ENCODE measurements at places on chromosomes 7 and 10.

DNA sequence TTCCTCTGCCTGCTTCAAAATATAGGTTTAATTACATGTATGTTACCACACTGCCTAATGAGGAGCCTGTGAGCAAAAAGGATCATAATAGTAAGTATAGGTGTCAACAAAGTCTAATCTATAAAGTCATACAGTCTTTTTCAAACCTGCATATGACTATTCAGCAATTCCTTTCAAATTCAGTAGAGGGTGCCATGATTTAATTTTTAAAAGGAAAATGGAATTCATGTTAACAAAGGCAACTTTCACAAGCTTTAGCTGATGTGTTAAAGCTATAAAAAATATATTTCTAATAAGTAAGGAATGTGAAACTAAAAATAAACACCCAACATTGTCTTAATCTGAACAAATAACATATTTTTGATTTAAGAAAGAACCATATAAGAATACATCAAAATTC lies 52.1 kb downstream of the MPP7 start:
- no peak for DNase-seq

DNA sequence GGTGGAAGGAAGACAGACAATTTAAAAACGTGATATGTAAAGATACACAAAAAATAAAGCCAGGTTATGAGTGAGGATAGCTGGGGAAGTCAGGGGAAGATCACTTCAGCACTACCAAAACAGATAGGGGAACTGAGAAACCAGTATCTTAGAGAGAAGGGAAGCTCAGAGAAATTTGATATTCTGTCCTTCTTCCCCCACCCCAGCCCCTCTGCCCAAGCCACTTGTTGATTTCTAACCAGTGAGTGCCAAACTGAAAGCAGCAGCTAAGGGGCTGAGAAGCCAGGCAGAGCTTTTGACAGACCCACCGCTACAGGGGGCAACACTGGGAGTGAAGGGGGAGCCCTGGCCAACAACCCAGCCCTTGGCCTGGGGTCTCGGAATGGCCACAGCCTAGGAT lies 9.1 kb upstream of the SLC29A3 start:
- no peak for DNase-seq

DNA sequence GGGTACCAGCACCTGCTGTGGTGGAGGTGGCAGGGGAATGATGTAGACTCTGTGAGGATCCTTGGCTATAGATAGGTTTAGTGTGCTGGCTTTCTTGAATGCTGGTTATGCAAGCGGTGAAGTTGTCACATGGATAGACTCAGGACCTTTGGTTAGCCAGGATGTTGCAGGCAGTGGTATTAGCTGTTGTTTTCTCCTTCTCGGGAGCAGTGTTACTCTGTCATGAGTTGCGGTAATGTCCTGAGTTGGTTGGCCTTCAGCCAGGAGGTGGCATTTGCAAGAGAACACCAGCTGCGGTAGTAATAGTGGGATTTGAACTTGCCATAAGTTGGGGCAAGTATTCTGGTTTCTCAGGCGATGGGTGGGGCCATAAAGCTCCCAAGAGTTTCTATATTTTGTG lies 10.8 kb downstream of the AGK start:
- no peak for DNase-seq

- DNase-seq, result no peak
Observed at GRCh38 chr10:76291175-76291574, 859.8 kb downstream of the LRMDA start.

DNA sequence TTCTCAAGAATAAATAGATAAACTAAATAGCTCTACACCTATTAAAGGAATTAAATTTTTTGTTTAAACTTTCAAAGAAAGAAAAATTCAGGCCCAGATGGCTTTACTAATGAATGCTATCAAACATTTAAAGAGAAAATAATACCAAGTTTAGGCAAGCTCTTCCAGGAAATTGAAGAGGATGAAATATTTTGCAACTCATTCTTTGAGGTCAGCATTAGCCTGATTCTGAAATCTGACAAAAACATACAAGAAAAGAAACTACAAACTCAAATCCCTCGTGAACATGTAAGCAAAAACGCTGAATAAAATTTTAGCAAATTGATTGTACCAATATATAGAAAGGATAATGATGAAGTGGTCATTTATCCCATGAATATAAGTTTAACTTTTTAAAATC lies 93.4 kb downstream of the RTKN2 start:
- DNase-seq, result no peak

DNA sequence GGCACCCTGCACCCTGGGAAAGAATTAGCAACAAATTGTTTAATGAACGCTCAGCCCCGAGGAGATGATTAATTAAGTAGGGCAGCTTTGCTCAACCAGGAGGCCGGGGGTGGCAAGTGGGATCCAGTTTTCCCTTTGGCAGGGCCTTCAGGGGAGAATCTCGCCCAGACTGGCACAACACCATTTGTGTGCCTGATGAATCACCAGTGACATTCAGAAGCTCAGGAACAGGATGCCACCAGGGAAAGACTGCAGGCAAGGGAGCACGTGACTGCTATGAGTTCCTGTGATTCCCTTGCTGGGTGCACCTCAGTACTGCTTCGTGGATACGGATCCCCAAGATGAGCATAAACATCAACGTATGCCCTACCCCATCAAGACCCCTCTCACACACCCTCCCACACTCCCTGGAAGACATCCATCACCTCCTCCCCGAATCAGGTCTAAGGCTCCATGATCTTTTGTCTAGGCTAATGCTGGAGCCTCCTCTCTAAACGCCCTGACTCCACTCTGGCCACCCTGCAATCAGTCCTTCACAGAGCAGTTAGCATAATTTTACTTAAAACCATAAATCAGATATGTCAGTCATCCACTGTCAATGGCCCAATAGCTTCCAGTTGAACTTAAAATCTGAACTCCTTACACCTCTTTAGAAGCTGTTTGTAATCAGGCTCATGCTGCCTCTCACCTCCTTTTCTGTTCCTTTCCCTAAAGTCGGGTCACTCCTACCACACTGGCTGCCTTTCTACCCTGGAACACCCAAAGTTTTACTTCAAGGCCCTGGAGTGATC lies 109.2 kb upstream of the AGK start:
- DNase-seq, result no peak

- DNase-seq, result no peak
Observed at GRCh38 chr10:60564475-60564874, 174.8 kb upstream of the ANK3 start.

DNA sequence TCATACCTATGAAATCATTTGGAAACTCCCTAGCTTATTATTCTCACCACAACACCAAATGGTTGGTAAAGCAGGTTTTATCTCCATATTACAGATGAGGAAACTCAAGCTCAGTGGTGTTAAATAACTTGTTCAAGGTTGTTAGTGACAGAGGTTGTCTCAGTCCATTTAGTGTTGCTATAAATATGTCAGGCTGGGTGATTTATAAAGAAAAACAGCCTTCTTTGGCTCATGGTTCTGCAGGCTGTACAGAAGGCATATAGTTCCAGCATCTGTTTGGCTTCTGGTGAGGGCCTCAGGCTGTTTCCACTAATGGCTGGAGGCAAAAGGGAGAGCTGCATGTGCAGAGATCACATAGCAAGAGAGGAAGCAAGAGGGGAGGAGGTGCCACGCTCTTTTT lies 96.6 kb downstream of the ZNF438 start:
- no peak for DNase-seq

DNA sequence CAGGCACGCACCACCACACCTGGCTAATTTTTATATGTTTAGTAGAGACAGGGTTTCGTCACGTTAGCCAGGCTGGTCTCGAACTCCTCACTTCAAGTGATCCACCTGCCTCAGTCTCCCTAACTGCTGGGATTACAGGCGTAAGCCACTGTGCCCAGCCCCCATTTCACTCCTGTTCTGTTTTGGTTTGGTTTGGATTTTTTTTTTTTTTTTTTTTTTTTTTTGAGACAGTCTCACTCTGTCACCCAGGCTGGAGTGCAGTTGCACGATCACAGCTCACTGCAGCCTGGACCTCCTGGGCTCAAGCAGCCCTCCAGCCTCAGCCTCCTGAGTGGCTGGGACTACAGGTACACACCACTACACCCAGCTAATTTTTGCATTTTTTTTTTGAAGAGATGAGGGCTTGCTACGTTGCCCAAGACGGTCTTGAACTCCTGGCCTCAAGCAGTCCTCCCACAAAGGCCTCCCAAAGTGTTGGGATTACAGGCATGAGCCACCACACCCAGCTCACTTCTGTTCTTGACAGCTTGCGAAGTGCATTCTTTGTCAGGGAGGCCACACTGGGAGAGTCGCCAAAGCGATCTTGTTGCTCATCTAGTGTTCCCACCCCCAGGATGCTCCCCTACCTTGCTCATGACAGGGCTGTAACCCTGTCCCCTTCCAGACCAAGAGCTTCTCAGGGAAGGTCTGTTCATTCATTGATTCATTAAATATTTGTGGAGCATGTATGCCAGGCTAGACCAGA lies 229.1 kb downstream of the CUX1 start:
- no peak for DNase-seq

- no peak for DNase-seq
Observed at GRCh38 chr10:126117196-126117595, 220.8 kb downstream of the FANK1 start.

- DNase-seq, result no peak
Observed at GRCh38 chr10:34985823-34986222, 104.3 kb downstream of the CUL2 start.

- no peak for DNase-seq
Observed at GRCh38 chr7:47087866-47088265, 494.0 kb downstream of the TNS3 start.

DNA sequence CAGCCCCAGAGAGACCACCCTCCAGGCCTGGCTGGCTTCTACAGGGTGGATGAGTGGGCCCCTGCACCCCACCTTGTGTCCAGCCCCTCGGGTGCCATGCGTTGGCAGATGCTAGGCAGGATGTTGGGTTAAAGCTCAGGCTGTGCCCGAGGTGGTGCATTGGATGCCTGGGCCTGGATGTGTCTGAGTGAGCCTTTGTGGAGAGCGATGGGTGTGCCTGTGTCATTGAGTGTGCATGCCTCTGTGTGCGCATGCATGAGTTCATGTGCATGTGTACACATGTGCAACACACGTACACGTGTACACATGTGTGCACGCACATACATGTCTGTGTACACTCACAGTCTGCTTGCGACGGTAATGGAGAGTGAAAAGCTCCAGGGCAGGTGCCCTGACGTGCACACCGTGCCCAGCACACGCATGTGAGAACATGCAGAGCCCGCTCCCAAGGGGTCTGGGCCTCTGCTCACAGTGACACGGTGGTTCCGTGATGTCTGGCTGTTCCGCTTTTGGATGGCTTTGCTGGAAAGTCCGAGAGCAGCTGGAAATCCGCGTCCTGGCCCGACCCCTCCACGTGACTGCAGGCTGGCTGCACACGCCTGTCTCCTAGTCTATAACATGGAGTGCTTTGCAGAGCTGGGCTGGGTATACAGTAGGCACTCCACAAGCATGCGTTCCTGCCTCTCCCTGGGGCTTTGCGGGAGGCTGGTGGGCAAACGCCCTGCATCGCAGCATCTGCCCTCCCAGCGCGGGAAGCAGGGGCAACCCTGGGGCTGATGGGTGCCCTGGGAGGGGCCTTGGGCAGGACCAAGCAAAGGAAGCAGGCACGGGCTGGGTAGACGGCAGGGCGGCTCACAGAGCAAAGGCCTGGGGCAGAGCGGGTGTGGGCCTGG lies 36.9 kb downstream of the ELFN1 start:
- DNase-seq, result no peak

GRCh38 chr10:131573707-131574106 lies 262.2 kb upstream of the TCERG1L start:
- no peak for DNase-seq

GRCh38 chr7:41869091-41869490 lies 166.2 kb upstream of the INHBA start:
- peak; percentile 30 for DNase-seq

- no peak for DNase-seq
Observed at GRCh38 chr10:119762805-119763798, 37.3 kb downstream of the INPP5F start.

DNA sequence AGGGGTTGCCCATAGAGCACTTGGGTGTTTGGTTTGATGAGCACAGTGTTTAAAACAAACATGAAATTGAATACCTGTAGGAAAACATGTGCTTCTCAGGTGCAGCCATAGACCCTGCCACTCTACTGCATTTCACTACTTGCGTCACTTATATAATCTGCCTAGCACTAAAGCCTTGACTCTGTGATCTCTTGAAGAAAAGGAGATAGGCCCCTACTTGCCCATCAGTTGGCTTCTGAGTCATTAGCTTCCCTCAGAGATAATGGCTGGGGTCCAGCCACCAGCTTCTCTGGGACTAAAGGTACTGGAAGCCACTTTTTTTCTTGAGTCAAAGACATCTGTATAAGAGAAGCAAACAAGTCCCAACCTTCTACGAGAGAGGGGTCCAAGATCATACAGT lies 45.9 kb upstream of the BTRC start:
- DNase-seq, result no peak

DNA sequence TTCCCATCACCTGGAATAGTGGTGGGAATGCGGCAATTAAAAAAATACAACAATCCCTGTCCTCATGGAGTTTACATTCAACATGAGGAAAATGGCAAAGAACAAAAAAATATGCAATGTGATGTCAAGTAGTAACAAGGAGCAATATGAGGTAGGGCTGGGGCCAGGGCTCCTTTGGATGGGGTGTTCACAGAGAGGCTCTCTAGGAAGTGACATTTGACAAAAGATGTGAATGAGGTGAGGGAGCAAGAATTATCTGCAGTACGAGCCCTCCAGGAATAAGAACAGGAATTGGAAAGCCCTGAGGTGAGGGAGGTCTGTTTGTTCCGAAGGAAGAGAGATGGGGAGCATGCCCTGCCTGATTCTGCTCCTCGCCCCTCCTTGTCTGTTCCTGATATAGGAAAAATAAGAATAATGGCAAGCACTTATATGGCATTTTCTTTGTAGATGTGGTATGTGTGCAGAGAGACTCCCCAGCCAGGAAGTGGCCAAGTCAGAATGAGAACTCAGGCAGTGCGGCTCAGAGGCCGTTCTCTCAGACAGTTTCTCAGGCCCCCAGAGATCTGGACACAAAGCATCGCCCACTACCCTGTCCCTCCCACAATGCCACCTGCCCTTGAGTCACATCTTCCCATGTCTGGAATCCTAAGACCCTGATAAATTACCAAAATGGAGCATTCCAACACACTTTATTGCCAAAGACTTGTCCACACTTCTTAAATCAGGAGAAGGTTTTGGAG lies 105.6 kb downstream of the APBB1IP start:
- DNase-seq, result no peak

DNA sequence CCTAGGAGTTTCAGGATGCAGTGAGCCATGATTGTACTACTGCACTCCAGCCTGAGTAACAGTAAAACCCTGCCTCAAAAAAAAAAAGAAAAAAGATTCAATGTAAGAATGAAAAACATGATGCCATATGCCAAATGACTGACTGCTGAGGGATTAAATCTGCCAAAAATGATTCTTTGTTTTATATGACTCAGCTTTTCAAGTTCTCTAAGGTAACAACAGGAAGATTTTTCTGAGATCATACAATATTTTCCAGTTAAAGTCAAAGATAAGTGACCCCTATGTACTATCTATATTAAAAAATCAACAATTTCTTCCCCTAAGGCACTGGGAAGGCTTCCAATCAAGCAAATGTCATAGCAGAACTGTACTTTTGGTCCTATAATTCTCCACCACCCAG lies 271.2 kb upstream of the IMMP2L start:
- no peak for DNase-seq

DNA sequence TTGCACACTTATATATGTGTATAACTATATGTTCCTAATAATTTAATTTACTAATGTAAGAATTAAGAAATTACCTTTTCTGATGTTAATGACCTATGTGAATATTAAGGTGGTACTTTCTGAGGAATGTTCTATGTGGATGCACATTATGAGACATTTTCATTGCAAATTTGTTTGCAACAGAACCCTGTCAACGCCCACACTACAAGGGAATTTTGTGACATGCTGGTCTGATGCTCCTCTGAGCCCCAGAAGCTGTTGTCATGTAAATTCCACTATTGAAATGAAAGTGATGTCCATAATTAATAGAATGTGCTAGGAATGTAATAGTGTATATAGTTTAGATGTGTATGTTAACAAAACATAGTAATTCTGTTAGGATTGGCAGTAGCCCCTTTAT lies 4.5 kb downstream of the GRM3 start:
- DNase-seq, result no peak

All from inflammatory macrophage (primary cell).